ENCODE measurements at places on chromosomes 6 and 20.

GRCh38 chr20:50338479-50339391 lies 148.1 kb downstream of the CEBPB start:
- peaks cover 11% of the 10 kb centered on the region for H3K4me1 ChIP-seq
- peak overlapping the region; percentile 22 for H3K4me3 ChIP-seq
- peak; percentile 37 for DNase-seq
- peak overlapping the region; percentile 71 for H3K27ac ChIP-seq

DNA sequence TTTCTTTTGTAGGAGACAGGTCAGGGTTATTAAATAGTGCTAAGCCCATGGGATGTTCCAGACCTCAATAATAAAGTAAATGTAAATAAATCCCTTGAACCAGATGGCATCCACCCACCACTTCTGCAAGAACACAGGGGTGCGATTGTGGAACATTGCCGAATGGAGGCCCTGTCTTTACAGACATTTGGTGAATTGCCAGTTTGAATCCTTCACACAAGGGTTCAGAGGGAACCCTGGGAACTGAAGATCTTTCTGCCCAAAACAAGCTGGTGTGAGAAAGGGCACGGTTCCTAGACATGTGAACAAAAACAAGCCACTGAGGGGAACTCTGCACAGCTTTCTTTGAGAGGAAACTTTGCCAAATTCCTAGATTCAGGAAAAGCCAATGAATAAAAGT lies 30.2 kb upstream of the RNF8 start:
- no peaks in the 10 kb centered on the region for H3K27me3 ChIP-seq
- H3K4me1 ChIP-seq: no peaks in the 10 kb centered on the region
- DNase-seq: no peak
- no peak overlapping the region for H3K4me3 ChIP-seq
- no peak overlapping the region for H3K27ac ChIP-seq

- H3K36me3 ChIP-seq: no peaks in the 10 kb centered on the region
- no peak overlapping the region for H3K27ac ChIP-seq
- no peaks in the 10 kb centered on the region for H3K27me3 ChIP-seq
Observed at GRCh38 chr6:140209775-140210174, 835.3 kb upstream of the CITED2 start.

- DNase-seq: no peak
- H3K4me3 ChIP-seq: no peak overlapping the region
- no peaks in the 10 kb centered on the region for H3K27me3 ChIP-seq
- H3K27ac ChIP-seq: no peak overlapping the region
Observed at GRCh38 chr6:155436981-155437749, 18.5 kb downstream of the NOX3 start.

DNA sequence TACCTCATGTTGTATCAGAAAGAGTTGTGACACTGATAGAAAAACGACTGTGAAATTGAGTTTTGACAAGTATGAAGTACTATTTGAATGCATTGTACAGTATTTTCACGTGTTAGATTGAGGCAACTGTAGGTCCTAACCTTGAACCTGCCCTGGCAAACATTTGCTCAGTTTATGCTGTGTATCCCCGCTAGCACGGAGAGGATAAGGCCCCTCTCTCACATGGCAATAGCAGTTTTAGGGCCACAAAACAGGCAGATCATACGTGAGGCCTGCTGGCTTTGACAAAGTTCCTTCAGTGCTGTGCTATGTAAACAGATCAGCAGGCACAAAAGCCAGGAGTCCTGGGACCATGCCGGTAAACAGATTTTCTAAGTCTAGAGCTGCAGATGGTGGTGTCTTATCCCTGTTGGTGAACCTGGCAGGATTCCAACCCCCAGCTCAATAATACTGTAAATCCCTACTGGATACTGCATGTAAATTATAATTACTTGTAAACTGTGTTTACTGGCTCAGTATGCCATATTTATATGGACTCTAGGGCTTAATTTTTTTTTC lies 23.8 kb upstream of the FAM217A start:
- H3K36me3 ChIP-seq: no peaks in the 10 kb centered on the region
- DNase-seq: no peak
- no peak overlapping the region for H3K4me3 ChIP-seq
- no peaks in the 10 kb centered on the region for H3K27me3 ChIP-seq
- H3K27ac ChIP-seq: no peak overlapping the region
- H3K4me1 ChIP-seq: no peaks in the 10 kb centered on the region

GRCh38 chr6:41406728-41407489 lies 71.5 kb downstream of the NCR2 start:
- H3K27me3 ChIP-seq: no peaks in the 10 kb centered on the region
- no peak for DNase-seq
- H3K36me3 ChIP-seq: no peaks in the 10 kb centered on the region
- no peak overlapping the region for H3K4me3 ChIP-seq

DNA sequence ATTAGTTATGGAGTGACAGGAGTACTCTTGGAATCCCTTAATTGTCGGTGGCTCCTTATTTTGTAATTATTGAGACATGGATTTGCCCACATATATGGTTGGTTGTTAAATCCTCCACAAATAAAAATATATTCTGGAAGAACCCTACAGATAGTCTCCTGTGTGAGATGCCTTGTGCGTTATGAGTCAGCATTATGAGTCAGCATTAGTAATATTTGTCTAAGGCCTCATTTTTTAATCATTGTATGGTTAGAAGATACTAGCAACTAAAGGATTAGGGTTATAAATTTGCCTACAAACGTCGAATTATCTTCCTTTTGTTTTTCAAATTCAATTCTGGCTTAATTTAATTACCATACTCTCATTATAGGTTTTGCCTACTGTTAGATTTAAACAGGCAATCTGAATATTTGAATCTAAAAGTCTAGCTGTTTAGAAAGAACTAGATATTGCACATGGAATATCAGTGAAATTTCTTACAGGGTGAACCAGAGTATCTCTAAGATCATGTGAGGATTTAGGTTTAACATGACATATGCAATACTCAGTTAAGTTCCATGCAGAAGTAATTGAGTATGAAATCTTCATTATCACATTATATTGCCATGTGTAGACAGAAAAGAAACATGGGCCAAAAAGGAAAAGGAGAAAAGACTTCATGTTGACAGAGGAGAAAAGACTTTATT lies 5.9 kb downstream of the C6orf58 start:
- H3K4me1 ChIP-seq: no peaks in the 10 kb centered on the region
- H3K4me3 ChIP-seq: no peak overlapping the region
- no peak overlapping the region for H3K27ac ChIP-seq
- H3K36me3 ChIP-seq: no peaks in the 10 kb centered on the region
- DNase-seq: no peak
- no peaks in the 10 kb centered on the region for H3K27me3 ChIP-seq

DNA sequence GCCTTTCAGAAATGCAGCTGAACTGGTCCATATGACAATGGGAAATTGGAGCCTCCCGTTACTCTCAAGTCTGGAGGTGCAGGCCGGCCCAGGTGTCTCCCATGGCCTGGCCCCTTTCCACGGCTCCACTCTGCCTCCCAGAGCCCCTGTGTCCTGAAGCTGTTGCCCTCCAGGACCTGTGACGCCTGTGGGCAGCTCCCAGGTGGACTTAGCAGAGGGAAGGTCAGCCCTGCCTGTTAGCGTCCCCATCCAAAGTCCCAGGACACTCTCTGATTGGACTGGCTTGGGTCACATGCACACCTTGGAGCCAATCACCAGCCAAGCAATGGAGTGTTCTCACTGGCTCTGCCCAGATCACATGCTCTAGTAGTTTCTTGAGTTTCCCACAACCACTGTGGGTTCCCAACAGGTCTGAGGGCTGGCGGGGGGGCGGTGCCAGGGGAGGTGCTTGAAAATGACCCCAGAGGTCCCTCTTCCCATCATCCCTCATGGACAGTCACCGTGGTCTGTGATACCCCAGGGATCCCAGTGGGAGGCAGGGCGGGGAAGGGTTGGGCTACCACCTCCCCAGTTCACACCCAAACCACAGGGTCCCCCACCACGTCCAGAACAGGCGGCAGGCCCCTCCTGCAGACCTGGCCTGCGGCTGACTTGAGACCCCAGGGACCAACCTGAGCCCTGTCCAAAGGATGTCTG lies 135.6 kb downstream of the TAF4 start:
- H3K27me3 ChIP-seq: no peaks in the 10 kb centered on the region
- H3K4me3 ChIP-seq: no peak overlapping the region
- DNase-seq: no peak
- H3K27ac ChIP-seq: no peak overlapping the region

GRCh38 chr6:19968201-19968600 lies 131.0 kb downstream of the ID4 start:
- no peaks in the 10 kb centered on the region for H3K4me1 ChIP-seq
- H3K27me3 ChIP-seq: no peaks in the 10 kb centered on the region
- no peak overlapping the region for H3K4me3 ChIP-seq
- H3K36me3 ChIP-seq: no peaks in the 10 kb centered on the region

DNA sequence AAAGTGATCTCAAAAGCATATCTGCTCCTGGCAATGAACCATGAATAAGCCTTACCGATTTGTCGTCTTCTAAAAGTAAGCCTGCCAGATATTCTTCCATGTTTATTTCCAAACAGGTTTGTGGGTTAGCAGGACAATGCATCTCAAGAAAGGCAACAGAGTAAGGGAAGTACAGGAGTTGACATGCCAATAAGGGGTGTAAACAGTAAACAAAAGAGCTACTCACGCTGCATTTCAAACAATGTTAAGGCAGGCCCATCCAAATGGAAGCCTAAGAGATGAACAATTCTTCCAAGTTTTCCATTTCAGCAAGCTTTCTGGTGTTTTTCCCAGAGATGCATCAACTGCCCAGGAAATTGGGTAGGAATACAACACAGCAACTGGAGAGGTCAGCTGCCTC lies 27.8 kb upstream of the CRIP3 start:
- no peaks in the 10 kb centered on the region for H3K27me3 ChIP-seq
- peaks cover 40% of the 10 kb centered on the region for H3K36me3 ChIP-seq
- no peak for DNase-seq
- H3K4me1 ChIP-seq: no peaks in the 10 kb centered on the region
- no peak overlapping the region for H3K27ac ChIP-seq
- H3K4me3 ChIP-seq: no peak overlapping the region

DNA sequence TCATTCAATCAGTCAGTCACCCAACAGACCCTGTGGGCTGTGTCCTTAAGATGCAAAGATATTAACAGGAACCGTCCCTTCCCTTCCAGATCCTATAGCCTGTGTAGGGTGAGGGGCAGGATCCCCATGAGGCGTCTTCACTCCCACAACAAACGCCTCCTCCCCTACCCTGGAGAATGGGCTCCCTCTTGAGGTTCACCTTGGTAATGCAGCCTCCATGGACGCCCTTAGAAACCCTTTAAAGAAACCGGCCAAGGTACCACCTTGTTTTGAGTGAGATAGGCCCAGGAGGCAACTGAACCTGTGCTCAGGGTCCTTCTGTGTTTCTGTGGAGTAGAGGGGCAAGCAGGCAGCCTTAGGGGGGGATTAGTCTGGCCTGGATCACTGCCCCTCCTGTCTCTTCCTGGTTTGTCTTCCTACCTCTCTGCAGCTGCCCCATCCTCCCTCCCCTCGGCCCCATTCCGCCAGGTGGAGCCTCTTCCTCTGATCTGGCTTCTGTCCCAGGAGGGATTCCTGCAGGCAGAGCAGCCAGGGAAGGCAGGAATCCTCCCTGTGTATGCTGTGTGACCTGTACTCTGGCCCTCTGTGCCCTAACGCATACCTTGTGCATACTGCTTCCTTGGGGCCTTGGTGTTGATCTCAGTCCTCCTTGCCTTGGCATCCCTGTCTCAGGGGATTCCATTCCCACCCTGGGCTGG lies 6.6 kb upstream of the GUCA1A start:
- DNase-seq: peak; percentile 59
- no peaks in the 10 kb centered on the region for H3K36me3 ChIP-seq
- no peaks in the 10 kb centered on the region for H3K4me1 ChIP-seq
- no peak overlapping the region for H3K27ac ChIP-seq

DNA sequence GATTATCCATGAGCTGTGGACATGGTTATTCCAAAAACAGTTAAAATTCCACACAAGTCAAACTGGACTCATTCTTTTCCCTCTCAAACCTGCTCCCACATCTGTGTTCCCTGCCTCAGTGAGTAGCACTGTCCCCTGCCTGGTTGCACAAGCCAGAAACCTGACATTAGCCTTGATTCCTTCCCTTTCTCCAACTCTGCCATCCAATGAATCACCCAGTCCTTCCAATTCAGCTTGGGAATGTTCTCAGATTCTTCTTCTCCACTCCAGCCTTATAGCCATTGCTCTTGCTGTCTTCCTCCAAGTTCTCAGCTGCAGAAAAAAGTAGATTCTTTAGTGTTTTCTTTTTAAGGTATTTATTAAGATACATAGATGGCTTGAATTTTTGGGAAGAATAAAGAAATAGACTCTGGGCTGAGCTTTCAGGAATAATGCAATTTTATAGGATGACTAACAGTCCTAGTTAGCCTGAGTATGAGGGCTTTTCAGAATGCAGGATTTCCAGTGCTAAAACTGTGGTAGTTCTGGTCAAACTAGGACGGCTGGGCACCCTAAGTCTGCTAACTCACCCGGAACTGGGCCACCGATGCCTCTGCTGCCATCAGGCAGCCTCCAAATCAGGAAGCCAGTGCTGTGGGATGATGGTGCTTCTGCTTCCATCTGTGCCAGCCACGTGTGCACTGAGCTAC lies 18.2 kb upstream of the SASH1 start:
- no peak overlapping the region for H3K4me3 ChIP-seq
- H3K36me3 ChIP-seq: no peaks in the 10 kb centered on the region
- H3K27ac ChIP-seq: no peak overlapping the region
- DNase-seq: no peak

DNA sequence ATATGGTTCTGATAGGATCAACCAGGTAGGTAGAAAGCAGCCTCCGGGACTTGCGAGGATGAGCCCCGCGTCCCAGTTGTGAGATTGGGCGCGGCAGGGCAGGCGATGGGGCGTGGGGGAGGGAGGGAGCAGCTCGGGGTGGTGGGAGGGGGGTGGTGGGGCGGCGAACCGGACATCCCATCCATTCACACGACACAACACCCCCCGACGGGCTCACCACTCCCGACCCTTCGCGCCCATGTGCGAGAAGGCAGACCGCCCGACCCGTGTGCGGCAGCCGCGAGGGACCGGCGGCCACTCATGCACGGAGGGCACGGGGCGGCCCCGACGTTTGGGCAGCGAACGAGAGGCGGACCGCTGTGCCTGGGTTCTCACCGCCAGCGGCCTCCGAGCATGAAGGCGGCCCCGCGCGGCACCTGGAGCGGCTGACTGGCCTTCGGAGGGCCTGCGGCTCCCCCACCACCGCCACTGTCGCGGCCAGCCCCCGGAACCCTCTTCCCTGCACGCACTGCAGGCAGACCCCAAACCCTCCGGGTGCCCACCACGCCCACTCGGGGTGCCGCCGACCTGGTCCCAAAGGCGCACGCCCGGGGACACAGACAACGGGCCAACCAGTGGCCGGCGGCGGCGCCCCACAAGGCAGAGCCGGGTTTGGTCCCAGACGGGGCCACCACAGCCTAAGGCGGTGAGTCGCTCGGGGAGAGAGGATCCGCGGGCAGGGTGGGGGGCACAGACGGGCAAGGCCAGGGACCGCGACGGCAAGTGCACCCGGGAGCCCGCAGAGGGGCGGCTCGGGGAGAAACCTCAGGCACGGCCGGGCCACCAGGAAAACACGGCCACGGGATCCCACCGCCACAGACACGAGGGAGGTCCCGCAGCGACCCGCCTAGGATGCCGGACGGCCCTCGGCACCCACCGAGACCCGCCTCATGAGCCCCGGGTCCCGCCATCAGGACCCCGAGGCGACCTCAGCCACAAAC lies 769.2 kb upstream of the DEFB115 start:
- no peaks in the 10 kb centered on the region for H3K36me3 ChIP-seq
- H3K27me3 ChIP-seq: no peaks in the 10 kb centered on the region
- no peak overlapping the region for H3K4me3 ChIP-seq
- no peak for DNase-seq

All from Peyer's patch (tissue), 4 donors.